Right lobe of liver (tissue), 6 donors: ENCODE measurements at places on chromosomes 6 and 20. TPM values are rescaled to one million over a fixed set of nuclear protein-coding genes. Genes with fewer than 3 reads are reported as not detected.
A peak's percentile ranks its signal among the peaks of the same experiment; 100 is the strongest.

UNC5CL gene
- total RNA-seq: 12.9 TPM

PSORS1C1 gene
- not detected for total RNA-seq

PHACTR3 gene
- 0.22 TPM for total RNA-seq

L3MBTL1 gene
- total RNA-seq: 3.2 TPM

DNA sequence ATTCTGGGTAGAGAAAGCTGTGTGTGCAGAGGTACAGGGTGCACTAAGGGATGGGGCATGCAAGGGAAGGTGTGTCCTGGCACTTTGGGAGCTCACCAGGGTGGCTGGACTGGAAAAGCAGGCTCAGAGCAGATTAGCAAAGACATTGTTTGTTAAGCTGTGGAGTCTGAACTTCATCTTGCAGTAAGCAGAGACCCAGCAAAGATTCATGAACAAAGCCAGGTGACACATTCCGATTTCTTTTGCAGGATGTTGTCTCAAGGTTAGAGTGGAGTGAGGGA lies 28.8 kb downstream of the DUSP22 start:
- no peak overlapping the region for H3K4me3 ChIP-seq
- DNase-seq: no peak
- H3K36me3 ChIP-seq: no peaks in the 10 kb centered on the region
- H3K4me1 ChIP-seq: no peaks in the 10 kb centered on the region

DNA sequence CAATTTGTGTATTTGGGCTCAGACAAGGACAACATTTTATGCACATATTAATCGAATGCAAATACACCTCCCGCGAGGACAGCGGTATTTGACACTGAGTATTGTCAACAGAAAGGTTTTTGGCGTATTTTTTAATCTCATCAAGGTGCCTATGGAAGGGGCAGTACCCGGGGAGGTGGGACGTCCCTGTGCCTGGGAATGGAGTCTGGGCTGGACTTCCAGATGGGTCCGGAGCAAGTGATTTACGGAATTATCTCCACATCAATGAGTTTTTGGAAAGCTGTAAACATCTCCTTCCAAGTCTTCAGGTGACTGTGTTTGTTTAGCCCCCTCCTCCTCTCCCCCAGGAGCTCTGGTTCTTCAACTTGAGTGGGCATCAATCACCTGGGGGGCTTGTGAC lies 39.8 kb downstream of the PRR18 start:
- no peaks in the 10 kb centered on the region for H3K36me3 ChIP-seq
- no peak for DNase-seq
- no peaks in the 10 kb centered on the region for H3K4me1 ChIP-seq

GRCh38 chr6:157135691-157136090 lies 187.6 kb downstream of the TMEM242 start:
- no peak for DNase-seq
- H3K27me3 ChIP-seq: no peaks in the 10 kb centered on the region
- H3K36me3 ChIP-seq: peaks cover 16% of the 10 kb centered on the region
- H3K4me1 ChIP-seq: no peaks in the 10 kb centered on the region
- H3K27ac ChIP-seq: no peak overlapping the region

DNA sequence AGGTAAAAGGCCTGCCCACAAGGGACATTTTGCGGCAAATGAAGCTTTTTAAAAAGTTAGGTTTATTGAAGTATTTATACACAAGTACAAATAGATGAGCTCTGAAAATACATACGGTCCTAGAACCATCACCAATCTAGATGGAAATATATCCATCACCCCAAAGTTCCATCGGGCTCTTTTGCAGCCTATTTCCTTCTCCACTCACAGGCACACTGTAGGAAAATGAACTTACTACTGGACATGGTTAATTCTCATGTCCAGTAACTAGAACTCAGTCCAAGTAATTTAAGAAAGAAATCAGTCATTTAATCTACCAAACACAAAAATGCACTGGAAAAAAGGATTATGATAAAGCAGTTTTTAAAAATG lies 6.2 kb downstream of the PCNA start:
- no peaks in the 10 kb centered on the region for H3K4me1 ChIP-seq
- no peaks in the 10 kb centered on the region for H3K27me3 ChIP-seq
- peak overlapping the region; percentile 73 for H3K4me3 ChIP-seq
- no peak for DNase-seq
- peak overlapping the region; percentile 87 for H3K27ac ChIP-seq

DNA sequence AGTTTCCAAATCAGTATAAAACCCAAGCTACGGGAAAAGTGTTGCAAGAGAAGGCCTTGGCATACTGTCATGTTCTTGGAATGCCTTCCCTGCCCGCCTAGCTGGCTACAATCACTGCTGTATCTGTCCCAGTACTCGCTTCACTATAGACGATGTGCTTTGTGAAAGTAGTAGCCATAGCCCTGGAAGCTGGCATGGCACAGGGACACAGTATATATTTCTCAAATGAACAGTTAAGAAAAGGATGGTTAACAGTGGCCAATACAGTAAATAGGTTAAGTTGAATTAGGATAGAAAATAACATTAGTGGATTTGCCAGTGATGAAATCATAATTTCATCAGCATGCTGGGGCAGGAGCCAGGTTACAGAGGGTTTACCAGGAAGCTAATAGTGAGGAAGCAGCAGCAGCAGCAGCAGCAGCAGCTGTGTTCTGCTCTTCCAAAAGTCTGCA lies 499.3 kb downstream of the CDKAL1 start:
- no peak overlapping the region for H3K4me3 ChIP-seq
- H3K27me3 ChIP-seq: no peaks in the 10 kb centered on the region
- H3K4me1 ChIP-seq: peaks cover 5% of the 10 kb centered on the region
- no peak overlapping the region for H3K27ac ChIP-seq

DNA sequence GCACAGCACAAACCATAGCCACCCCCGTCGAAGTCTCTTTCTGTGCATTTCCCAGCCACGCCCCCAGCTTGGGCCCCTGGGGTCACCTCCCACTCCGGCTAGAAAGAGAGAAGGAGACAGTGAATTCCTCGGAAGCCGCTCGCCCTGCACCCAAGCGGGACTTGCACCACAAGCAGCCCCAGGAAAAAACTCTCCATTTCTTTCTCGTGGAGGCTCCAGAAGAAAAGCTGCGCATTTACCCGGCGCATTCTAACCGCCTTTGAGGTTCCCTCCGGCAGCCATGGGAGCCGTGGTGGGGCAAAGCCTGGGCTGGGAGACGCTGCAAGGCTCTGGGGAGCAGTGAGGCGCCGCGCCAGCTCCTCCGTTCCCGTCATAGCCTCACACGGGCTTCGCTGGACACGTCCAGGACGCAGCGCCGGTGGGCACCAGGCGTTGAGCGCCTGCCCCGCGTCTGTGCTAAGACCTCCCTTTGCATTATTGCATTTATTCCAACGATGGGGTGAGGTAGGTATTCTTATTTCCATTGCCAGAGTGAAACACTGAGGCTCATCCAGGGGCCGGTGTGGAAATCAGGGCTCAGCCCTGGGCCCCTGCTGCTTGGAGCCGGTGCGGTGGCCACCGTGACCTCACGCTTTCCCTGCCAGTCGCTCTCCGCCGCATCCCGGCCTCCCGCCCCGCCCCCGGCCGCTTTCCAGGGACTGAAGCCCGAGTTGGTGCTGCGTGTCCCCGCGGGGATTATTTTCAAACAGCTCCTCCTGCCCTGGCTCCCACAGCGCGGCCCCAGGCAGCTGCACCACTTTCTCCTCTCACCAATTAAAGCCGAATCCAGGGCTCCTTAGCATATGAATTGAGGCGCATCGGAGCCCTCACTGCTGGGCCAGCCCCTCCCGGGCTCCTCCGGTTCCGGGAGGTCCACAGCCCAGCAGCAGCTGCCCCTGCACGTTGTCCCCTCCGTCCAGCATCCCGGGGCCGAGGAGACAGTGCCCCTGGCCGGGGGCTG lies 148.3 kb upstream of the AFDN start:
- no peaks in the 10 kb centered on the region for H3K36me3 ChIP-seq
- H3K27ac ChIP-seq: peak overlapping the region; percentile 43
- peak; percentile 84 for DNase-seq
- no peaks in the 10 kb centered on the region for H3K27me3 ChIP-seq
- H3K4me1 ChIP-seq: peaks cover 43% of the 10 kb centered on the region
- peak overlapping the region; percentile 53 for H3K4me3 ChIP-seq

DNA sequence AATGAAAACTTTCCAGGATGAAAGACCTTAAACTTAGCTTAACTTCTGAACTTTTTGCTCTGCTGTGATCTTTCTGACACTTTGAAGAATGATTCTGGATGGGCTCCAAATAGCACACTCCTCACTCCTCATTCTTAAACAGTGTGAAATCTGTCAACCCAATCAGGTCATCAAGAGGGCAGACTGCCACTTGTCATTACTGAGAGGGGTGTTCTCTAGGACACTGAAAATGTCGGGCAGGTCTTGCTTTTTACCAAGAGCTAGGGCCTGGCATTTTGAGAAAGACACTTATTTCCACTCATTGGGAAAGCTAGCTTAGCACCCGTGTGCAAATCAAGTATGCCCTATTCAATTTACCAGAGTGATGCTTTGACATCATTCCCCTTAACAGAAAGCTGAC lies 122.2 kb downstream of the MTFR2 start:
- DNase-seq: no peak
- no peak overlapping the region for H3K4me3 ChIP-seq
- no peaks in the 10 kb centered on the region for H3K4me1 ChIP-seq
- no peaks in the 10 kb centered on the region for H3K36me3 ChIP-seq
- H3K27ac ChIP-seq: no peak overlapping the region

GRCh38 chr6:137660296-137660731 lies 166.1 kb upstream of the OLIG3 start:
- DNase-seq: no peak
- H3K4me1 ChIP-seq: peaks cover 15% of the 10 kb centered on the region
- H3K36me3 ChIP-seq: no peaks in the 10 kb centered on the region
- H3K27ac ChIP-seq: no peak overlapping the region

- DNase-seq: no peak
- no peak overlapping the region for H3K4me3 ChIP-seq
- H3K27ac ChIP-seq: peak overlapping the region; percentile 14
- no peaks in the 10 kb centered on the region for H3K27me3 ChIP-seq
- no peaks in the 10 kb centered on the region for H3K36me3 ChIP-seq
These were observed 482.7 kb upstream of the JARID2 start for GRCh38 chr6:14763139-14763538.

DNA sequence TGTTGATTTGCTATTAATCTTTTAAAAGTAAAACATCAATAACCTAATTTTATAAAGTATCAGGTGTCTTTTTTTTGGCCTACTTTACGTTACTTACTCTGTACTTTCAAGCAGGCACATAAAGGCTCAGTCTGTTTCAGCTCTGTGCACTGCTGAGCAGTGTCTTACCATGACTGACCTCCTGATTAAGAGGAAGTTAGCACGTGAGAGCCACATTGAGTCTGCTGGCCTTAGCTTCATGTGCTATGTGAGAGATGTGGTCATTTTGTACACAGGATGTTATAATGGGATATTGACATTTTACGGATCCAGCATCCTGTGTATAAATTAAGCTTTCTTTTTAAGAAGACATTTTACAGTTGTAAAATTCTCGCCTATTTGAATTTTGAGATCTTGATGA lies 31.9 kb downstream of the ARID1B start:
- no peaks in the 10 kb centered on the region for H3K36me3 ChIP-seq
- no peak overlapping the region for H3K27ac ChIP-seq
- no peaks in the 10 kb centered on the region for H3K27me3 ChIP-seq
- no peak overlapping the region for H3K4me3 ChIP-seq
- DNase-seq: no peak
- H3K4me1 ChIP-seq: peaks cover 11% of the 10 kb centered on the region
